ENCODE measurements at places on chromosomes 7 and 10.

GRCh38 chr7:12398186-12398585 is 5.5 kb downstream of the VWDE start:
- no peak for DNase-seq

- DNase-seq = no peak
Measured at GRCh38 chr10:100775386-100775785, 30.0 kb downstream of the PAX2 start.

GRCh38 chr10:5509236-5509635 is 9.9 kb upstream of the CALML5 start:
- no peak for DNase-seq

DNA sequence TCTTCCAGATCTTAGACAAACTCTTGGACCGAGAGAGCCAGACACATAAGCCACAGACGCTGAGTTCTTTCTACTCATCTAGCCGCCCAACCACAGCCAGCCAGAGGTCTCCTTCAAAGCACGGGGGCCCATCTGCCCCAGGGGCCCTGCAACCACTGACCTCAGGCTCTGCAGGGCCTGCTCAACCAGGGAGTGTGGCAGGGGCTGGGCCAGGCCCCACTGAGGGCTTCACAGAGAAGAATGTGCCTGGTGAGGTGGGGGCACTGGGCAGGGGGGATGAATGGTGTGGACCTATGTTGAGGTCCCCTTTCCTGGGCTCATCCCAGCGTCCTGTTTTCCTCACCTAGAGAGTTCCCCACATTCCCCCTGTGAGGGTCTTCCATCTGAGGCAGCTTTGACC is 11.4 kb downstream of the ZSWIM8 start:
- no peak for DNase-seq

DNA sequence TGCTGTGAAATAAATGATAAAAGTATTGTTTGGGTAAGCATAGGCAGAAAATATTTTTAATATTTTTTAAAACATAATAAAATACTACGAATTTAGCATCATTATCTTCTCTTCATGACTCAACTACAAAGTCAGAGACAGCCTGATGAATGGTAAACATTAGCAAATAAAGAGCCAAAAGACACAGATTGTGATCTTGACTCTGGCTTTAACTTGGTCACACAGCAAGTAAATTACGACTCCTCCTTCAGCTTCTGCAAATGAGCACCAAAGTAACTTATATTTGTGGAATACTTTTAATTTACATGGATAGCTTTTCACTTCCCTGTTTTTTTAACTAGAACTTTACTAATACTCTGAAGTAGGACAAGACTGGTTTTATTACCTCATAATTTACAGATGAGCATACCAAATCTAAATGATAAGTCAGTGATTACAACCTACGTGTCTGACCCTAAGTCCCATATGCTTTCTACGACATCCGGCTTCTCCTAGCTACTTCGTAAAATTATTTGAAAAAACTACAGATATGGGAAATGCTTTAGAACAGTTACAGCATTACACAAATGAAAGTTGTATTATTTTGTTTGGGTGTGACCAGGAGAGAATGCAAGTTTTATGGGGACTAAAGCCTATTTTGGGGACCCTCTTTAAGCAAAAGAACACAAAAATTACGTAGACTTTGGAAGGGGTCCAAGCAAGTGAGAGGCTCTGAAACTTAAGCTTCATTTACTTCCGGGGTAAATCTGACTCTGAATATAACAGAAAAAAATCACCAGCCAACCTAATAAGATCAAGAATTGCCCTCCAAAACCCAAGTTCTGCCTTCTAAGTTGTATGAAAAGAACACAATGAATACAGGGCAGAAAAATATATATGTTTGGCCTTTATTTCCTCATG is 133.8 kb downstream of the CPEB3 start:
- no peak for DNase-seq

DNA sequence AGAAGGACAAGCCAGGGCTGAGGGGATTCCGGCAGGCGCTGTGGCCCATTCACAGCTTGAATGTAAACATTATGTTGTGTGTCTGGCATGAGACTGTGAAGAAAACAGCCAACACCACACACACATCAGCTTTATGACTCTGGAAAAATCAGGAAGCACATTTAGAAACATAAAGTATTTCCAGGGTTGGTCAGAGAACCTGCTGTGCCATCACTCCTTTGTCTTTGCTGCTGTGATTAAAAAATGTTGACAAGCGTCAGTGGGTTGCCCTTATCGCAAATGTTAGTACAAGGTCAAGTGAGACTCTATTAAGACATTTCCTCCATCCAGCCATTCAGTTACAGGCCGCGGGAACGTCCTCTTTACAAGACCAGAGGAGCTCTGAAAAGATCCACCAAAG is 95.4 kb downstream of the TAX1BP1 start:
- no peak for DNase-seq

- peak; percentile 15 for DNase-seq
Measured at GRCh38 chr7:103447073-103447960, 1.3 kb upstream of the SLC26A5 start.

GRCh38 chr7:150321788-150322113 is 1.4 kb upstream of the LRRC61 start:
- DNase-seq = no peak
